NCI-H748 treated with DMSO at 0.1 percent for 48 hours (cell line): ENCODE measurements at places on chromosomes 12 and 14.

GRCh38 chr12:5960783-5961182 is 15.7 kb upstream of the ANO2 start:
- DNase-seq = no peak

GRCh38 chr14:92033433-92033832 is 6.4 kb downstream of the TRIP11 start:
- DNase-seq = no peak

GRCh38 chr14:66472251-66472650 is 13.9 kb upstream of the CCDC196 start:
- no peak for DNase-seq

- no peak for DNase-seq
Observed at GRCh38 chr12:77060136-77060882, 5.1 kb downstream of the E2F7 start.

- DNase-seq = no peak
Observed at GRCh38 chr12:124044809-124045321, 71.8 kb downstream of the ZNF664 start.

DNA sequence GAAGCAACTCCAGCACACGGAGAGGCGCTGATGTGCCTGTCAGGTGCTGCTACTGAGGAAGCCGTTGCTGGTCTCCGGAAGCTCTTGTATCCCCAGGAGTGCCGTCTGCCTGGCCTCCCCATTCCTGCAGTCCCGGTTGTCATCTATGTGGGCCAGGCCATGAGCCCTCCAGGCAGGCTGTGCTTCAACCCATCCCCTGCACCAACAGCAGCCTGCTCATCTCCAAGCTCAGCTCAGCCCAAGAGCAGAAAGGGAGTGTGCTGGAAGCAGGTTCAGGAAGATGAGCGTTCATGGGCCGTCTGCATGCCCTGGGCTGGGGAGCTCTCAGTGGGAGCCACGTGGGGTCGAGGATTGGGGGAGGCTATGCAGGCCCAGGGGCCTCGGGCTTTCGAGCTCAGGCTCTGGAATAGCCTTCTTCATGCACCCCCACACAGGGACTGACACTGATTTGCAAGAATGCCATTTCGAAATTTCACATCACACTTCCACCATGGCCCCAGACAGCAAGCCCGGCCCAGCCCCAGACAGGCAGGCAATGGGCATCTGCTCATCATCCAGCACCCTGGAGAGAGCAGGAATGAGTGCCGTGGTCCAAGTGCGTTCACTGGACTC is 164.5 kb downstream of the KIF26A start:
- no peak for DNase-seq

- DNase-seq = peak; percentile 39
Observed at GRCh38 chr12:121227294-121227693, 17.4 kb downstream of the P2RX4 start.

- DNase-seq = no peak
Observed at GRCh38 chr12:81021834-81022233, 56.0 kb upstream of the ACSS3 start.

- DNase-seq = no peak
Observed at GRCh38 chr12:66149702-66150398, 19.3 kb upstream of the LLPH start.

GRCh38 chr14:73660511-73660910 is 15.7 kb downstream of the DNAL1 start:
- DNase-seq = no peak

DNA sequence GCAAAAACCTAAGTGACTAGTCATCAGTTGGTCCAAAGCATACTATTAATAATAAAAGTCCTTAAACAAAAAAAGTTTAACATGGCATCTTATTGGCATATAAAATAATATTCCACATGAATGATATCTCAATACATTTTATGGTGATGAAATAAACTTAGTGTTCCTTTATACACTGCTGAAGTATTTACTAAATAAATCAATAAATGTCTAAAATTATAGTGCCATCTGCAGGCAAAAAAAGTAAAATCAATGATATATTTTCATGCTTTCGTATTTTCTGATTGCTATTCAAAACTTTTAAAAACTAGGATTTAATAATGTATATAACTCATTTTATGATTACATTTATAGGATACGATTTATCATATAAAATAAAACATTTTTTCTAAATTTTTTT is 30.5 kb downstream of the PUS7L start:
- no peak for DNase-seq

- no peak for DNase-seq
Observed at GRCh38 chr14:51478175-51478621, 173.5 kb upstream of the FRMD6 start.
